ENCODE measurements at places on chromosomes 7 and 10.

GRCh38 chr10:45075826-45076380 lies 75.2 kb downstream of the ZNF22 start:
- no peak for DNase-seq

- no peak for DNase-seq
Measured at GRCh38 chr10:11741608-11742007, 574 bp upstream of the ECHDC3 start.

DNA sequence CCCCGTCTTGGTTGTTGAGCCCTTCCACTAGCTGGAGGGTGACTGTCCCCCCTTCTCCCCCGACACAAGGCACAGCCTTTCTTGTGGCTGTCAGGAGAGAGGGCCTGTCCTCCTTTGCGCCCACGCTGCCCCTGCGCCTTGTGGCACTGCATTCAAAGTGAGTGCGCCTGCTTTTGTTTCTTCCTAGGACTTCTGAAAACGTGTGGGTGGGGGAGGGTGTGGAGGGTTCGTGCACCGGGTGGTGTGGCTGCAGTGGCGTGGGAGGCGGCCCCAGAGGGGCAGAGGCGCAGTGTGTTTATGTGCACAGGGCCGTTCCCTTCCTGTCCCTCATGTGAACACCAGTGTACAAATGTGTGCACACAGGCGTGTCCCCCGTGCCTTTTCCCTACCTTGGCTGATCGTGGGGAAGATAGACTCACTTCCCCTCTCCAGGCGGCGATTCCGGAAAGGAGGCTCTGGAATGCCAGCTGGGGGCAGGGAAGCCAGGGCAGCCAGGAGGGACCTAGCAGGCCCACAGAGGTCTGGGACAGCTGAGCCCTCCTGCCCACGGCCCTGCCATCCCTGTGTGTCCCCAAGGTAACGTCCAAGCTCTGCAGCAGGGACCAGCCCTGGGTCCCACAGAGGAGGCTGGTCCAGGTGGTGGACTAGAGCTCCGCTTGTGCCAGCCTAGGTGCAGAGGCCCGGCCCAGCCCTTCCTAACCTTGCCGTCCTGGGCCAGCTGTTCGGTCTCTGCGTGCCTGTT lies 88.8 kb downstream of the LHPP start:
- no peak for DNase-seq

- DNase-seq: no peak
Measured at GRCh38 chr7:79965946-79966345, 168.7 kb upstream of the GNAI1 start.

GRCh38 chr7:33719059-33719581 lies 186.2 kb upstream of the BMPER start:
- no peak for DNase-seq
